CD14-positive monocyte (primary cell): ENCODE measurements at places on chromosomes 7 and 10.

- DNase-seq, result no peak
Measured at GRCh38 chr10:100731407-100732240, 13.8 kb upstream of the PAX2 start.

DNA sequence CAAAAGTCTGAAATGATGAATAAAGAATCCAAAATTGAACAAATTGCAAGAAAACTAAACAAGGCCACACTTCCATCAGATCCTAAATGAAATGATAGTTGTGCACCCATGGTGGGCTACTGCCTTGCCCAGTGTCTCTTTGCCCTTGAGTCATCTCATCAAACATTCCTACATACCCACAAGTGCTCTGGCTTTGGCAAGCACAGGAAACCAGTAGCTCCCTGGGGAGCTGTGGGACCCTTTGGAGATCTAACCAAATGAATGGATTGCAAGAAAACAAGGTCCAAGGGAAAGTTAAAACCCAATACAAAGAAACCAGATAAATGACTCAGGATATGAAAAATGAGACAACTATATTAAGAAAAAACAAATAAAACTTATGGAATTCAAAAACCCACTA, 129.8 kb upstream of the TMEM229A start:
- no peak for DNase-seq

- no peak for DNase-seq
Measured at GRCh38 chr7:135853499-135853898, 104.9 kb upstream of the FAM180A start.

DNA sequence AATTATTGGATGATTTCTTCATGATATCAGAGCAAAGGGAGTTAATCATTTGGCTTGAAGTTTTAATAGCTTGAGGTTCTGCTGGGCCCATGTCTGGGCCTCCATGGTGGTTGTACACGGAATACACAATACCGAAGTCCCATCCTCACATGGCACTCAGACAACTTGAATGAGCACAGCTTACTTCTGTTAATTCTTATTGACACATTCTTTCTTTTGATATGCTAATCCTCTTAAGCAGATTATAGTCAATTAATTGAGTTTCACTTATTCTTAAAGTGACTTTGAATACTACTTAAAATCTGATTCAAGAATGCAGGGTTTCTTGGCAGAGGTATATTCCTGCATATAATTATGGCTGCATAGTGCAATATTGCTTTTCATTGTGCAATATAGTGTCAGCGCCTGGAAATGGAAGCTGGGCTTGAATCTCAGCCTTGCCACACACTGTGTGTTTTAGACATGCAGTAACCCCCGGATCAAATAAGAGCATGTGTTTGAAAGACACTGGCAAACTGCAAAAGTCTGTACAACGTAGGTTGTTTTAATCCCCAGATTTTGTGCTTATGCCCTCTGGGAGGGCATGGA, 543.5 kb upstream of the ADARB2 start:
- DNase-seq, result no peak

DNA sequence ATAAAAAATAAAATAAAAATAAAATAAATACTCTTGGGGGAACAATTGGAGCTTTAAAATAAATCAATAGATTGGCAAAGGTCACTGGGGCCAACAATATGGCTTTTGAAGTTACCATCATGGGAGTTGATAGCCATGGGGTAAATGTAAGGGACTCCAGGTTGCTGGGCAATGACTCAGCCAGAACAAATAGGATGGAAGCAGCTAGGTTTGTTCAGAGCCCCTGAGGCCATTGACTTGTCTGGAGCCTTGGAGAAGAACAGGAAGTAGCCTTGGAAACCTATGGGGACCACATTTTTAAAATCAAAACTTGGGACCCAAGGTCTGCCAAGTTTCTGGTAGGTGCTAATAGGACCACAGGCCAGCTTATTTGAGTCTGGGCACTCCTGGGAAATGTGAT, 20.2 kb upstream of the FRA10AC1 start:
- DNase-seq, result no peak

DNA sequence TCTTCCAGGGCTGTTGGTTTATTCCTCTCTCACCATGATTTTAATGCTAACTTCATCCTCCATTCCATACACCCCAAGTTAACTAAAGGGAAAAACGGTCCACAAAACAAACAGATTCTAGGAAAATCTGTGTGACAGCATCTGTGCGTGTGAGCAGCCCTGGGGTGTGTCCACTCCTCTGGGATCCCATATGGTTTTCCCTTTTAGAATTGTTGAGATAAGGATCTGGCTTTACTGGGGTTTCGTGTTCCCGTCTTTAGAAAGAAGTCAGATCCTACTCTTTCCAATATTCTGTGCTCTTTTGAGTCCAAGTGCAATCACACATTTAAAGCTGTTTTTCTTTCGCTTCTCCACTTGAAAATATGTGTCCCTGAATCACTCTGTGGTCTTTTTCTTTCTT, 257.1 kb downstream of the KLF6 start:
- DNase-seq, result no peak

DNA sequence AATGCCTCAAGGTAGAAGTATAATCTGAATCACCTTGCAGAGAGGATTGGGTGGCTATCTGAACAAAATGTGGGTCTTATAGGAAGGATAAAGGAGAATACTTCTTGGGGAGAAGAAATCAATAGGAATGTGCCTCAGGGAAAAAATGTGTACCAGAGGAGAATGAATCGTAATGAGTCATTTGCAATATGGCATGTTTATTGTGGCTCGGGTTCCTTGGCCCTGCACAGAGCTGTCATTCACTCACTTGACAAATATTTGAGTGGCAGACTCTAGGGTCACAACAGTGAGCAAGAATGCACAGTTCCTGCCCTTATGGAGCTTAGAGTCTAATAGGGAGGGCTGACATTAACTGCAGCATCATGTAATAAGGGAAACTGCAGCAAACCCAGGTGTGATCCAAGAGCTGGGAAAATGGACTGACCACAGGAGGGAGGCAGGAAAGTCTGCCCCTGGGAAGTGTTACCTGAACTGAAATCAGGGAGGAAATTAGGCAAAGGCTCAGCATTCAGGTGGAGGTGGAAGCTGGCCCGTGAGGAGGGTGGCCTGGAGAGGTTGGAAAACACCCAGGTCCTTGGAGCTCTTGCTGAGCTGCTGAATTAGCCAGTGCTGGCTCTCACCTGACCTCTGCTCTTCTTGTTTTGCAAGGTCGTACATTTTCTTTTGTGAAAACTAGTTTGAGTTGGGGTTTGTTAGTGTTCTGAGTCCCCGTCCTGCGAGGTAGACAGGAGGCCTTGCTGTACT, 203.9 kb downstream of the FRMD4A start:
- DNase-seq, result no peak

GRCh38 chr7:41628901-41629300, 74.0 kb downstream of the INHBA start:
- no peak for DNase-seq

DNA sequence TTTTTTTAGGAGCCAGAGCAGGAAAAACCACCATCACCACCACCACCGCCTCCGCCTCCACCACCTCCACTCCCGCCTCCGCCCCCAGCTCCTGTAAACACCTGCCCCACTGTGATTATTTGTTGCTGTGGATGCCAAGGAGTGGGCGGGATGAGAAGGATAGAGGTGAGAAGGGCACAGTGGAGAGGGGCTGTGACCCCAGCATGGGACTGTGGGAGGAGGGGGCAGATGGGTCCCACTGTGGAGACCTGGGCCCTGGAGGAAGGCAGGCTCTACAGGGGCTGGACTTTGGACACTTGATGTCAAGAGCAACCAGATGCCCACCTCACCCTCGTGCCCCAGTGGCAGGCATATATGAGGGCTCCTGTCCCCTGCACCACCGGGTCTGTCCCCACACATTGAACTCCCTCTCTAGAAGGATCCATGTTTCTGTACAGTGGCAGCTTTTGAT, 24.7 kb downstream of the ANTXRL start:
- no peak for DNase-seq

DNA sequence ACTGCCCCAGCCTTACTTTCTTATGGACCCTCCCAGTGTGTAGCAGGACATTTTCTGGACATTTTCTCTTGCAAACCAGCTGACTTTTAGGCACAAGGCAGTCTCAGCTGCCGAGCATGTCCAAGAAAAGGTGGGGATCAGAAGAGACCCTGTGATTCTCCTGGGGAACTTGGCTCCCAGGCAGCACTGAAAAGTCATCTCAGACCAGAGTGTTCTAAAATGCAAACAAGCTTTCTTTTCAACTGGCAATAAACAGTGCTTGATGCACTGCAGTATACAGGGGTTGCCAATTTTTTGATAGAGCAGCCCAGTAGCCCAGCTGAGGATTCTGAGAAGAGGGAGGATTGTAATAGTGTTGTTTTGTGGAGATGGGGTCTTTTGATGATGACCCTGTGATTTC, 168.0 kb upstream of the PHYHIPL start:
- no peak for DNase-seq

DNA sequence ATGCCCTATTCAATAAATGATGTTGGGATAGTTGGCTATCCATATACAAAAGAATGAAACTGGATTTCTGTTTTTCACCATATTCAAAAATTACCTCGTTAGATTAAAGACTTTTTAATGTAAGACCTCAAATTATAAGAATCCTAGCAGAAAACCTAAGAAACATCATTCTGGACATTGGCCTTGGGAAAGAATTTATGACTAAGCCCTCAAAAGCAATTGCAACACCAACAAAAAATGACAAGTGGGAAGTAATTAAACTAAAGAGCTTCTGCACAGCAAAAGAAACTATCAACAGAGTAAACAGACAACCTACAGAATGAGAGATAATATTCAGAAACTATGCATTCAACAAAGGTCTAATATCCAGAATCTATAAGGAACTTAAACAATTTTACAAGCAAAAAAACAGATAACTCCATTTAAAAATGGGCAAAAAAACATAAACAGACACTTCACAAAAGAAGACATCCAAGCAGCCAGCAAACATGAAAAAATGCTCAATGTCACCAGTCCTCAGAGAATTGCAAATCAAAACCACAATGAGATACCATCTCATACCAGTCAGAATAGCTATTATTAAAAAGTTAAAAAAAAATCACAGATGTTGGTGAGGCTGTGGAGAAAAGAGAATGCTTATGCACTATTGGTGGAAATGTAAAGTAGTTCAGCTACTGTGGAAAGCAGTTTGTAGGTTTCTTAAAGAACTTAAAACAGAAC, 309.8 kb downstream of the AHR start:
- peak; percentile 7 for DNase-seq

- no peak for DNase-seq
Measured at GRCh38 chr7:34727464-34727995, 69.5 kb downstream of the NPSR1 start.
